ENCODE measurements at places on chromosomes 13 and 19.

DNA sequence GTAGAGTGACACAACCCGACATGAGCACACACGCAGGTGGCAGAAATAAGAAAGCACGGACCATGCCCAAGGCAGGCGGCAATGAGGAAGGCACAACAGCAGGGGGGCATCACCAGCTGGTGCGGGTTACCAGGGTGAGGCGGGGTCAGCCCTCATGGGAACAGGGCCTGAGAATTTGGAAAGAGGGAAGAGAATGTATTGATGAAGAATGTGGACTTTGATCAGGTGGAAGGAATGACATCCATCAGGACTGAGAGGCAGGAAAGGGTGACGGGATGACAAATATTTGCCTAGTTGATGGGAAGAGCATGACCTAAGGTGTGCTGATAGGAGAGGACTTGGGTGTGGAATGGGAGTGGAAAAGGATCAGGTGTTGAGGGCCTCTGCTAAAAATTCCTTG is 177.5 kb downstream of the ABCC4 start:
- no peak for DNase-seq

- no peak for DNase-seq
Measured at GRCh38 chr13:51229101-51229719, 7.0 kb downstream of the FAM124A start.

GRCh38 chr13:51524829-51525566 is 59.3 kb upstream of the WDFY2 start:
- no peak for DNase-seq

DNA sequence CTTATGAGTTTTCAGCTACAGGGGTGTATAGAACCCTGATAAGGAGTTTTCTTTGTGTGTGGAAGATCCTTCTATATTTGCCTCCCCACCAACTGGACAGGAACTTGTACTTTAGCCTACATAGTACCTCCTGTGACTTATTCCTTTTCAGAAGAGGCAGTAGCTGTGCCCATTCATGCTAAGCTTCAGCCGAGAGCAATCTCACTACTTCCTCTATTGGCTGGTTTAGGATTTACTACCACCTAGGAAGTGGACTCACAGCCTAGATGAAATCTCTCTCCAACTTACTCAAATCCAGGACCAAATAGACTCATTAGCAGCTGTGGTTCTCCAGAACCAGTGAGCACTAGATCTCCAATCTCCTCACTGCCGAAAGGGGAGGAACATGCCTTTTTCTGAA is 2.3 kb upstream of the REX1BD start:
- no peak for DNase-seq

DNA sequence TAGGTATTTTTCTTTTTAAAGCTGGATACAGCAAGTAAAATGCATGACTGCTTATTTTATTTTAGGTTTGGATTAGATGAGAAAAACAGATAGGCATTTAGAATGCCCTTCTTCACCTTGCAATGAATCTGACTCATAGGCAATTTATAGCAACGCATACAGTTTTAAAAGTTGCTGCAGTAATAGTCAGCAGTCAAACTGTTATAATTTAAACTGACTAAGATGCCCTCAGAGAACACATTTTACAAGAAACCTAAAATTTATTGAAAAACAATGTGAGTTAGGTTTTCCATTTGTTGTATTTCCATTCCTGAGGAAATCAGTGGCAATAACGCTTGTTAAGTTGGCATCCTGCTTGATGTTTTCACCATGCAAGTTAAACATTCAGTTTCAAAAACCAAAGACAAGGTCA is 1128.2 kb upstream of the PCDH9 start:
- no peak for DNase-seq

- DNase-seq: no peak
Measured at GRCh38 chr13:107413005-107413404, 802.3 kb downstream of the LIG4 start.

DNA sequence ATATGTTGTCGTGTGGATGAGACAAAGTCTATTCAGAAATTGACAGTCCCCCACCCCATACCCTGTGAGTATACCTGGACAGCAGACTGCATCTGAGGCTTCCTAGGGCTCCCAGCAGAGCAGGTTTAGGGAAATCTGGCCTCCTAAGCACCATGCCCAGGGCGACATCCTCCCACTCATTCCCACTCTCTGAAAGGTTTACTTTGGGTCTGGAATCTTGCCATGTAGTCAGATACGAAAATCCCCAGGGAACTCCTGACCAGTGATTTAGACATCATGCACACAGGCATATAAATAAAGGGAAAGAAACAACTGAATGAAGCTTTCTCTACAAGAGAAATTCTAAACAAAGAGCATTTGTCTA is 717 bp upstream of the NALCN start:
- no peak for DNase-seq

GRCh38 chr13:77383097-77383496 is 56.2 kb upstream of the MYCBP2 start:
- no peak for DNase-seq

- DNase-seq: peak; percentile 43
Measured at GRCh38 chr19:32674153-32674930, 638 bp downstream of the ANKRD27 start.

DNA sequence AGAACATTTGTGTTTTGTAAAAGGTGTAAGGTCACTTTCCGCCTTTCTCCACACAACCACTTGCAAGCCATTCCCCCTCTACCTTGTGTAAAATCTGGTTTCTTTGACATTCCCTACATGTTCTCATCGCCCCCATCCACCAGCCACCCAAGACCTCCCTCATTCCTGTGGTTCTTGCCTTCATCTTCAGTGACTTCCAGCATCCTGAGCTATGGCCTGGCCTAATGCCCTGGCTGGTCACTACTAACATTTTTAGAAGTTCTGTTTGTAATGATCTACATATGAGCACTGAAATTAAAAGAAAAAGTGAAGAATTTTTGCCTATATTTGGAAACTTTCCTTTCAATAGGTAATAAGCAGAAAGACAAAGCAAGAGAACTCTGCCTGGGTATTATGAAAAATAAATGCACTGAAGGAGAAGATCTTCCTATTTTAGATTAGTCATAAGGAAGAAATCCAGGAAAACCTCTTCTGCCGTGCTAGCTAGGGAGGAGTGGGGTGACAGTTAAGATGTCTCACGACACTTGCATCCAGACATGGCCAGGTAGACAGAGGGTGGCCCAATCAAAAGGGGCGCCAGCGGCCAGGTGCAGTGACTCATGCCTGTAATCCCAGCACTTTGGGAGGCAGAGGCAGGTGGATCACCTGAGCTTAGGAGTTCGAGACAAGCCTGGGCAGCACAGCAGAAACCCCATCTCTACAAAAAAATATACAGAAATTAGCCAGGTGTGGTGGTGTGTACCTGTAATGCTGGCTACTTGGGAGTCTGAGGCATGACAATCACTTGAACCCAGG is 28.1 kb upstream of the MPHOSPH8 start:
- no peak for DNase-seq

- no peak for DNase-seq
Measured at GRCh38 chr13:31007417-31007816, 75.0 kb downstream of the TEX26 start.

Measured in CD4-positive, alpha-beta T cell treated with Interleukin-21 for 1 hour (primary cell).